ENCODE measurements at places on chromosomes 5 and 9.

DNA sequence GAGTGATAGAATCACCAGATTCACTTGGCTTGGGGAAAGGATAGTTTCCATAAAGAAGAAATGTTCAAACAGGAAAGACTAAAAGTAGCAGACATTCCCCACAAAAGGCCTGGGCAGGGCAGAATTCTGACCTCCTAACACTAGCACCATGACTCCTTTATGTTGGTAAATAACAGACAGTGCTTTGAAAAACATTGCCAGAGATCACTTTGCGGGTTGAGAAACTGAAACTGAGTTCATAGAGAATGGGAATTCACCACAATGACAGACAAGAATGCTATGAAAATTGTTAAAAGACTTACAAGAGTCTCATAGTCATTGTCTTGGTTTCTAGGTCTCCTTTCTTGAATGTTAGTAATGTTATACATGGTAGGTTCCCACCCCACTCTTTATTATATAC lies 172.5 kb upstream of the GLRA1 start:
- no peak for DNase-seq

GRCh38 chr9:123302348-123303214 lies 34.2 kb upstream of the STRBP start:
- no peak for DNase-seq

DNA sequence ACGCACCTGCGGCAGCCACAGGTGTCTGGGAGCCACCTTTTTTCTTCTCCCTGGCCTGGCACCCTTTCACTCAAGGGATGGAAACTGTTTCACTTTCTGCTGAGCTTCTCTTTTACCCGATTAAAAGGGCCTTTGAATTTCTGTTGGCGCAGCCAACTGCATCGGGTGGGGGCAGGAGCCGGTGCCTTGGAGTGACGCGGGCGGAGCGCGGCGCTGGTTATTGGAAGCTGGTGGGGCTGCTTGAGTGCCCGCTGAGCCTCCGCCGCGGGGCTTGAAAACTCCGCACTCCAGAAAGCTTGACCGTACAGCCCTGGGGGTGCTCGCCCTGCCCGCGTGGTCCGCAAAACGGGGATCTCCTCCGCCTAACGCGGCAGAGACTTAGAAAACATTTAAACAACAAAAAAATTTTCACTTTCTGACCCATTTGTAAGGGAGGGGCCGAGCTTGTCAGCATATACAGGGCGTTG lies 52.0 kb upstream of the TJP2 start:
- DNase-seq: peak; percentile 60

GRCh38 chr5:174189654-174190541 lies 144.4 kb downstream of the NSG2 start:
- DNase-seq: no peak

GRCh38 chr9:130785053-130785452 lies 50.0 kb upstream of the ABL1 start:
- no peak for DNase-seq

DNA sequence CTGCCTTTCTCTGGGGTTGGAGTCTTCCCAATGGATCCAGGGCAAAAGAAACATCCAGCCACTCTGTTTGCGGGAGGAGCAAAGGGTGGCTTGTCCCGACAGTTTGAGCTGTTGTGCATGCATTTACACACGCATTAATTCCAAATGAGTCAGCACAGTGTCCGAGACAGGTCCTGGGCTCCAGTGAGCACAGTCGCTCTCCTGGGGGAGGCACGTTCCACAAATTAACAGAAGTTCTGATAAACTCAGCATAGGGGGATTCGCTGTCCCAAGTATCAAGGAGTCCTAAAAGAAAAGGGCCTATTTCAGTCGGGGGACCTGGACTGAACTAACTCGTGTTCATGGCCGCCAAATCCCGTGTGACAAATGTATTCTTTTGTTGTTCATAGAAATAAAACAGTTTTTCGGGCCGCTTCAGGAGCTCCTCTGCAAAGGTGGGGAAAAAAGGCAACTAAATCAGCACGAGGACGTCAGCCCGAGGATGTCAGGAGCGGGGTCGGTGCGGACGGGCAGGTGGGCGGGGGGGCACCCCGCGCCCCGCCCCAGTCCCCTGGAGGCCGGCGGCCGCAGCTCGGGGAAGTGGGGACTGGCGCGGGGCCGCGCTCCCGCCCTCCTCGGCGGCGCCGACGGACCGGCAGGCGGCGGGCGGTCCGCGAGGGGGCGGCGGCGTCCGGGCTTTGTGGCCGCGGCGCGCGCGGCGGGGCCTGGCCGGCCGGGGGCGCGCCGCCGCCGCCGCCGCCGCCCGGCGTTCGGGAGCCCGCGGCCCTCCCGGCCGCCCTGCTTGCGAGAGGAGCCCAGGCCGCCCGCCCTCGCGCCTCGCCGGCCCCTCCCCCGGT lies at the start of gene MSANTD3:
TSS of gene MSANTD3 (plus strand) at position 614 of the 836 bp plus-strand sequence. CDS start 14,796 bp downstream, outside the sequence.
- DNase-seq: peak; percentile 66

- DNase-seq: no peak
Observed at GRCh38 chr9:78644359-78644758, 347.4 kb downstream of the PSAT1 start.

DNA sequence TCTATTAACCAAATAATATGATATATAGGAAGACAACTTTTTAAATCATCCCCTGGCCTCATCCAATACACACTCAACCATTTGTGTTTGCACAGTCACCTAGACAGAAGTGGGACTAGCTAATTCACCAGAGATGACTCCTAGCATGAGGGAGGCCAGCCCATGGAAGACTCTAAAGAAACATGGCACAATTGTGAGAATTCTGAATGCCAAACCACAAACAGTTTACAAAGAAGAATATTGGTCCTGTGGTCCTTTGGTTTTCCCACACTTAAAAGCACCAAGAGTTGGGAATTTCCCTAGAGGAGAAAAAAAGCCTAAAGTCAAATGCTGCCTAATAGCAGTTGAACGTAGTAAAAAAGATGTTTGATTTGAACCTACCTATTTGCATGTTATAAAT lies 609.9 kb downstream of the ACTL7B start:
- DNase-seq: no peak

- DNase-seq: no peak
Observed at GRCh38 chr5:133460172-133460758, 152.1 kb downstream of the FSTL4 start.

- no peak for DNase-seq
Observed at GRCh38 chr5:147072622-147073021, 162.2 kb upstream of the STK32A start.

- no peak for DNase-seq
Observed at GRCh38 chr5:175464074-175464941, 14.1 kb upstream of the SFXN1 start.

- DNase-seq: no peak
Observed at GRCh38 chr9:14336244-14336643, 22.3 kb upstream of the NFIB start.

DNA sequence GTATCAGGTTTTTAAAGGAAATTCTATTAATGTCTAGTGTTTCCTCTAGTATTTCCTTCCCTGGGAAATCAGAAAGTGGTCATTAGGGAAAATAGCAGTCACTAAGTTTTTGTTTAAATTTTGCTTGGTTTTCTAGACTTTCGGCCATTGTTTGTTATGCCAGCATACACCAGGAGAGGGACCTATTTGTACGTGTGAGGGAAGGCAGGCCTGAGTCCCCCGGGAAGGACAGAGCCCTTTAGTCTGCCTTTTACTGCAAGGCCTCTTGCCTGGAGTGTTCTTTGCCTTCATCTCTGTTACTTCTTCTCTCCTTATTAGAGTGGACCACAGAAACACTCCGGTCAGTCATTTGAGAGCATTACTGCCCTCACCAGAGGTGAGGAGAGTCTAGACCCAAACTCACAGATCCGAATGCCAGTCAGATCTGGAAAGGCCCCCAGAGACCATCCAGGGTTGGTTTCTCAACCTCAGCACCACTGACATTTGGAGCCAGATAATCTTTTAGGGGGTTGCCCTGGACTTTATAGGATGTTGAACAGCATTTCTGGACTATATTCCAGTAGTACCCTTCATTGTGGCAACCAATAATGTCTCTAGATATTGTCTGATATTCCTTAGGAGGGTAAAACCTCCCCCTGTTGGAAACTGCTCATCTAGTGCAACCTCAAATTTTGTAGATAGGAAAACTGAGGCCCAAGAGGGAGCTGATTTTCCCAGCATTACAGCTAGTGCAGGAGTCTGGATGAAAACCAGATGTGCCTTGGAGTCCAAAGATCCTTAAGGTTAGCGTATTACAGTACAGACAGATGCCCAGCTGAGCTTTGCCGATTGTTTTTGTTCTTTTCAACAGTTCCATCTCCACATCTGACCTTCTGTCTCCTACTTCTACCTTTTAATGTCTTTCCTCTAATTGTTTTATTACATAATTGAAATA lies 93.0 kb upstream of the NIPAL4 start:
- peak; percentile 11 for DNase-seq

GRCh38 chr9:130327070-130327780 lies 61.7 kb downstream of the HMCN2 start:
- DNase-seq: no peak

GRCh38 chr9:71747576-71747975 lies 20.7 kb downstream of the CEMIP2 start:
- DNase-seq: no peak

- DNase-seq: no peak
Observed at GRCh38 chr5:59832577-59833301, 60.8 kb downstream of the PDE4D start.

GRCh38 chr9:19976226-19976625 lies 187.4 kb upstream of the SLC24A2 start:
- no peak for DNase-seq

GRCh38 chr5:150215979-150216944 lies 26.4 kb downstream of the SLC6A7 start:
- no peak for DNase-seq

- no peak for DNase-seq
Observed at GRCh38 chr9:72858089-72858912, 94.6 kb downstream of the ALDH1A1 start.

GRCh38 chr5:157748760-157749461 lies 5.4 kb downstream of the LSM11 start:
- no peak for DNase-seq

GRCh38 chr5:75909223-75909622 lies 174.0 kb upstream of the SV2C start:
- DNase-seq: no peak

DNA sequence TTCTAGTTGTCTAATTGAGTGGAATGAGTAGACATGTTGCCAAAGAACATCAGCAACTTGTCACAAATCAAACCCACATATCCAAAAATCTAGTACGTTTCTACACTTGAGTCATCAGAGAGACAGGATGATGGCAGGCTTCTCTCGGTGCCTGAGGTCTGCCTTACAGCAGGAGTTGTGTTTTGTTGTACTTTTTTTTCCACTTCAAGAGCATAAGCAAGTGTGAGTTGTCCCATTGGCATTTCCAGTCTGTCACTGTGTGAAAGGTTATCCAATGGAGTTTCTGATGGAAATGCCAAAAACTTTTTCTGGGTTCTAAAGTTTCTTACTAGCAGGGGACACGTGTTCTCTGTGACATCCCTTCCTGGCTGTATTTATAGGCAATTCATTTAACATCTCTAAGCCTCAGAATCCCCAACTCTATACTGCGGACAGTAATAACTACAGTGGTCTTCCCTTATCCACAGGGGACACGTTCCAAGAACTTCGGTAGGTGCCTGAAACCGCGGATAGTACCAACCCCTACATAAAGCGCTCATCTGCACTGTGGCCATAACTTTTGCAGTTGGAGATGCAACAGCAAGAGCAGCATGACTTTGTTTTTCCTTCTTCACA lies 246.5 kb downstream of the SYK start:
- no peak for DNase-seq

GRCh38 chr5:113896789-113897188 lies 383.3 kb downstream of the YTHDC2 start:
- DNase-seq: no peak

DNA sequence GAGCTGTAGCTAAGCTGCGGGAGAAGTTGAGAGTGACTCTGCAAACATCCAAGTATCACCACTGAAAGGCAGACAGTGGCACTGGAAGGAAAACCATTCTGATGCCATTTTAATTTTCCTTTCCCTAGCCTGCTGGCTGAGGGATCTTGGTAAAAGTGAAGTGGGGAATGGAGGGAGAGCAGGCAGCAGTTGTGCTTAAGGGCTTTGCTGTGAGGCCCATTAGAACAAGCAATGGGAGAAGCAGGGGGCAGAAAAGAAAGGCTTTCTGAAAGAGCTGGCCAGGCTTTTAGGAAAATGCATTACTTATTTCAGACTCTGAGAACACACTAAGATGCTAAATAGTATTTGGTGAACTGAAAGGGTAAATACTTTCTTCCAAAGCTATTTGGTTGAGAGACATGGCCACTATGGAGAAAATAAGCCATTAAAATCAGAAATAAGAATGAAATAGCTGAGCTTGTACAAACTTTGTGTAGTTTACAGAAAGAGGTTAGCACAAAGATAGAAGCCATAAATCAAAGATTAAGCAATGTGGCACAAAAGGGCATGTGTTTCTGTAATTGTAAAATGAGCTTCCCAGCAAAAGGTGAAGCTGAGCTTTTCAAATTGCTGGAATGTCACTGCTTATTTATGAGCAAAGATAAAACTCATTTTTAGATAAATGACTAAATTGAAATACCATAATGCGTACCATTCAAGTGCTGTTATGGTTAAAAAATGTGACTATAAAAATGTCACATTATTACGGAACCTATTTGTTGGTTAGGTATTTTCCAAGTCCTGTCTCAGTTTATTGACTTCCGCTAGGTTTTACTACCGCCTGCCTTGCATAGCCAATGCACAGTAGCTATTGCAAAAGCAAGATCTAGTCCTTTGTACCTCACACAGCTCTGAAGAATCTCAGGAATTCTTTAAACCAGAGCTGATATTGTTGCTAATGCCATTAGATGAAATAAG lies 20.8 kb downstream of the SNCAIP start:
- no peak for DNase-seq

DNA sequence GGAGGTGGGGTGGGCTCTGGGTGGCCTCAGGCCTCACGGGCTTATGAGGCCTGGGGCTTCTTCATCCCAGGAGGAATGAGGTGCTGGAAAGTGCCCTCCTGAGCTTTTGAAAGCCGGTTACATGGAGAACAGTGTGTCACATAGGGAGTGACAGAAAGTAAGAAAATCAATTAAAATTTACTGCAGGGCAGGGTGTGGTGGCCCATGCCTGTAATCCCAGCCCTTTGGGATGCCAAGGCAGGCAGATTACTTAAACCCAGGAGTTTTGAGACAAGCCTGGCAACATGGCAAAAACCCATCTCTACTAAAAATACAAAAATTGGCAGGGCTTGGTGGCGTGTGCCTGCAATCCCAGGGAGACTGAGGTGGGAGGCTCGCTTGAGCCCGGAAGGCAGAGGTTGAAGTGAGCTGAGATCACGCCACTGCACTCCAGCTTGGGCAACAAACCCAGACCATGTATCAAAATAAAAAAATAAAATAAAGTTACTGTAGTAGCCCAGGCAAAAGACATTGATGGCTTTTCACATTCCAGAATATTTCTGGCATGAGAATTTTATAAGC lies 125.8 kb upstream of the DAPK1 start:
- DNase-seq: no peak

- DNase-seq: no peak
Observed at GRCh38 chr9:86500667-86501435, 146.6 kb upstream of the TUT7 start.

DNA sequence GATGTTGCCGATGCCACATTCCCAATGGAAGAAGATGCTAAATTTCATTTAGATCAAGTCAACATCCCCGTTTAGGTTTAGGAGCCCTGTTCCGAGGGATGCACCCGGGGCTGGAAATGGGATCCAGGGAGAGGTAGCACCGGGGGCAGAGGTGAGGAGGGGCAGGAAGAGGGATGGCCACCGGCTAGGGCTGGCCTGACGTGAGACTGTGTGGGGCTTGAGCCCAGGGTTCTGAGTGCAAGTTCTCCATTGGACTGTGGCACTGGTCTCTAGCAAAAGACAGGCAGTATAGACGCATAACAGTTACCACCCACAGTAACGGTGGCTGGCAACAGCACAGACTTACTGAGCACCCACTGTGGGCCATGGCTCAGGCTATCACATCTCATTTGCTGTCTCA lies 209.0 kb upstream of the MVB12B start:
- no peak for DNase-seq

Data from hypothalamus (tissue), 51 donors.